ENCODE measurements at places on chromosomes 6 and 20. TPM values are rescaled to one million over a fixed set of nuclear protein-coding genes. Genes with fewer than 3 reads are reported as not detected.

- DNase-seq: no peak
Observed at GRCh38 chr20:48040491-48040890, 255.2 kb upstream of the SULF2 start.

DNA sequence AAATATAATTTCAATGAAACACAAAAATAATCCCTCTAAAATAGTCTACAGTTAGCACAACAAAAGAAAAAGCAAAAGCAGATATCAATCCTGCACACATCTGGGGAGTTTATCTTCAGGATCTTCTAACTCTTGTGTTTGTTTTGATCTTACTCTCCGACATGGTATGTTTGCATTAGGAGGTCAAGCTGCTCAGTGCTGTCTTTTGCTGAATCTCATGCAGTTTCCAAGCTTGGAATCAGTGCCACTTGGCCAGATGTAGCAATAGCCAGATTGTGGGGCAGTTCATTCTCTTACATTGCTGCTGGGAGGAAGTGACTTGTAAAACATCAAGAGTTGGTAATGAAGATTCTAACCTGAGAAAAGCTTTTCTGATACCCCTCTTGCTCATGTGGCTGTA is 29.5 kb downstream of the RIOK1 start:
- no peak for DNase-seq

GRCh38 chr20:44247586-44248409 is 690 bp downstream of the GDAP1L1 start:
- peak; percentile 39 for DNase-seq

GRCh38 chr6:153312634-153313033 is 181.6 kb upstream of the RGS17 start:
- DNase-seq: peak; percentile 29

DNA sequence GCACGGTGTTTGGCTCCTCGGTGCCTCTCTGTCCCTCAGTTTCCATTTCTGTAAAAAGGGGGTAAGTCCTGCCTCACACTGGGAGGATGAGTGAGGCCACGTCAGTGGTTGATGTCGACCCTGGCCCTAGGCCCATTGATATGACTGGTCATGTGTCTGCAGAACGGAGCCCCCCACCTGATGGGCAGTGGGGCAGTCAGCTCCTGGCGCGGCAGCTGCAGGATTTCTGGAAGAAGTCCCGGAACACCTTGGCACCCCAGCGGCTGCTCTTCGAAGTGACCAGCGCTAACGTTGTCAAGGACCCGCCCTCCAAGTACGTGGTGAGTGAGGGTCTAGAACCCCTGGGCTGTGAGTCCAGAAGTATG is 1.2 kb downstream of the SNX21 start:
- DNase-seq: peak; percentile 47

DNA sequence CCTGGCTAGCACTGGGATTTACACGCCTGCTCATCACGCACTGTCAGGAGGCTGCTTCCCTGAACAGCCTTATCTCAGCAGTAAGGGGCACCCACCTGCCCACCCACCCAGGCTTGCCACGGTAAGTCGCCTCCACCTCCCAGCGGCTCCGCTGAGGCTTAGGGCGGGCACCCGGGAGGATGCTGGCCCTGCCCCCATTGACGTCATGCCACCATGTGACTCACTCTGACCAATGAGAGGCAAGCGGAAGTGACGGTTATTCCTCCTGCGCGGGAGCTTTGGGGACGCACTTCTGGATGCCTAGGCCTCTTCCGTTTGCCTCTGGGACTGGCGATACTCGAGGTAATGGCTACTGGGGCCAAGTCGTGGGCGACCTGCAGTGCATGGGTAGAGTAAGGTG is 256.8 kb downstream of the QKI start:
- no peak for DNase-seq

GRCh38 chr6:169965239-169965638 is 213.8 kb downstream of the ERMARD start:
- no peak for DNase-seq

GRCh38 chr20:59006167-59006863 is 739 bp downstream of the CTSZ start:
- DNase-seq: peak; percentile 53

DNA sequence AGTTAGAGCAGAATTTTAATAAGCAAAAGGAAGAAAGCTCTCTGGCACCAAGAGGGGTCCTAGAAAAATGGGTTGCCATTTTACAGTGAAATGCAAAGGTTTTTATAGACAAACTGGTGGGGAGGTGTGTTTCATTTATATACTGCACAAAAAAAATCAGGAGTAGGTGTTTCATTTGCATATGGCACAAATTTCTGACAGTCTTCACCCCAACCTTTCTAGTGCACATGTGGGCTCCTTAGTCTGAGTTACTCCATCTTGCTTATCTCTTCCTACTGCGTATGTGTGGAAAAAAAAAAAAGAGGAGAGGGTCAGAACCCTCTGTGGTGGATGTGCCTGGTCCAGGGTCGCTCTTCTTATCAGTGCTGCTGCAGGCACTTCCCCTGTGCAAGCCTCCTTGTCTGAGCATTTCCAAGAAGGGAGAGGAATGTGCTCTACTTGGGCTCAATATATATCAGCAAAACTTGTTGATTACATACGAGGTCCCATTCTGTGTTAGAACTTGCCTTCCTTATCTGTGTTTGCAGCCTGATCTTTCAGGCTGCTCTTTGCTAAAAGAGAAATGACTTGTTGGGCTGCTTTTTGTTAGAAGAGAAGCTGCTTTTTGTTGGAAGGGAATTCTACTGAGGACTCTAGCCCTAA is 59.0 kb upstream of the MRAP2 start:
- no peak for DNase-seq

GRCh38 chr6:124076336-124077048 is 272.8 kb downstream of the NKAIN2 start:
- DNase-seq: no peak

DNA sequence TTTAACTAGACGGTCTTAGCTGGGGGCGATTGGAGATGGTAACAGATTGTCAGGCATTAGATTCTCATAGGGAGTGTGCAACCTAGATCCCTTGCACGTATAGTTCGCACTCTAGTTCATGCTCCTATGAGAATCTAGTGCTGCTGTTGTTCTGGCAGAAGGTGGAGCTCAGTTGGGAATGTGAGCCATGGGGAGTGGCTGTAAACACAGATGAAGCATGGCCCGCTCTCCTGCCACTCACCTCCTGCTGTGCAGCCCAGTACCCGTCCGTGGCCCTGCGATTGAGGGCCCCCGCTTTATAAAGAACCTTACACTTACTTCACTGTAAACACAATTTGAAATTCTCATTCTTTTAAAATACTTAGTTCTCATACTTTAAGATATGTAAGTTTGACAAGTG is 339.4 kb downstream of the CDH26 start:
- DNase-seq: no peak

DNA sequence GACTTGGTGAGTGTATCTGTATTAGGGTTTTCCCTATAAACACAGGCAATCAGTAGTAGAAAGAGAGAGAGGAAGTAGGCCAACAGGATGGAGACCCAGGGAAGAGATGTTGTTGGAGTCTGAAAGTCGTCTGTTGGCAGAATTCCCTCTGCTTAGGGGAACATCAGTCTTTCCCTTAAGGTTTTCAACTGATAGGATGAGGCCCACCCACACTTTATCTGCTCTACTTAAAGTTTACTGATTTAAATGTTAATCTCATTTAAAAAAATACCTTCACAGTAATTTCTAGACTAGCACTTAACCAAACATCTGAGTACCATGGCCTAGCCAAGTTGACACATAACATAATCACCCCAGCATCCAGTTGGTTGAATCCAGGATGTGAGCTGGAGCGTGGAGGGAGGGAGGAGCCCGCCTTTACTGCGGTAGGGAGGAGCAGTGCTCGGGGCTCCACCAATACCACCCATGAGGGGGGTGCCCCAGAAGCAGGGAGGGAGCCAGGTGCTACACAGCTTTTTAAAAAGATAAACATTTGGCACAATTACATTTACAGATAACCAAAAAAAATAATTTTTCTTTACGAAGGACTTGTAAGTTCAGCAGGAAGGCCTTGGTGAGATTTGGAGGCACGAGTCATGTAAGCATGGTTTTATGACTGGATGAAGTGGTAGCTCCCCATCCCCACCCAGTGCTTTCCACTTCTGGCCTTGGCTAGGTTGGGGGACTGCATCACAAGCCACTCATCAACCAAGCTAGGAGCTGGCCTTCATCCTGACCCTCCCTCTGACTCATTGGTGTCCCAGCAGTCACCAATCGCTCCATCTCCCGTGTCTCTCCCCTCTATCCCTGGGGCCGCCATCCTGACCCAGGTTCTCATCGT is 18.4 kb upstream of the SNX9 start:
- DNase-seq: no peak

DNA sequence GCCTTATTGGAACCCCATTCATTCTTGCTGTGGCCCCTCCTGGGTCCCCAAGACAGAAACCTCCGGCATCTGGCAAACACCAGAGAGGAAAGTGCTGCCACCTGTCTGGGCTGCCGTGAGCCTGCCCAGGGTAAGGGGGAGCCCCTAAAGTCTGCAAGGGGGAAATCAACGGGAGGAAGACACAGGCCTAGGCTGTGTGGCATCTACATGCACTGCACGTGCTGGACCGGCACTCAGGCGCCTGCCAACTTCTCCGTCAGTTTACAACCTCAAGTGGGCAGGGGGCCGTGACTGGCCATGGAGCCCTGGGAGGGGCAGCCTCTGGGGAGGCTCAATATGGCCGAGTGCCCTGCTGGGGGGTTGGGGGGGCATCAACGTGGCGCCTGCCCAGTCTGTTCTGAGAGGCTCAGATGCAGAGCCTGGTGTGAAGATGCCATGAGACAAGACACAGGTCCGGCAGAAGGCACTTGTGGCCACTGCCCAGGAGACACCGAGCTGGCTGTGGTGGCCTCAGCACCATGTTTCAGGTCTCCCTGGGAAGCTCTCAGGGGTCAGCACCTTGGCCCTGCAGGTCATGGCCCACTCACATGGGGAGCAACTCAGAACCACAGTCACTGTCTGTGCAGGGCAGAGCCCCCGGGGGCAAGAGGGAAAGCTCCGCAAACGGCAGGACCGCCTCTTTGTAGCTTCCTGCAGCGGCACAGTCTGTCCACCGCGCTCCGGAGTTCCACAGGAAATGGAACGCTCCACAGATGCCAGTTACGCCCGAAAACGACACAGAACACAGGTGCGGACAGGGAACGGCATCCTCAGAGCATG is 8.4 kb downstream of the UCKL1 start:
- no peak for DNase-seq

- DNase-seq: no peak
Observed at GRCh38 chr6:137092018-137092417, 47.3 kb upstream of the IL20RA start.

DNA sequence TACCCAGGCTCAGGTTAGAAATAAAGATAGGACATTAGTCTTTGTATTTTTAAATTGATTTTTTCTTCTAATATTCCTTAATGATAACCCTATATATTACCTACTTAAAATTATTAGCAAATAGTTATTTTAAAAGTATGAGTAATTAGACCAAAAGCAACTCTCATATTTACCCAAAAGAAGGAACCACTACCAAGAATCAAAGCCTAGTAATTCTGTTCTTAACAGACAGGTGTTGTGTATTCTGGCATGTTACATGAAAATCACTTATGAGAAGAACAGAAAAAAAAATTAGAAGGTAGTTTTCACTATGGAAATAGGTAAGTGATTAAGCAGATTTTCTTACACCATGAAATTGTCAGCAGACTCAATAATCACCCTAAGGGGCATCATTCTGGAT is 105.1 kb downstream of the ATG5 start:
- no peak for DNase-seq

DNA sequence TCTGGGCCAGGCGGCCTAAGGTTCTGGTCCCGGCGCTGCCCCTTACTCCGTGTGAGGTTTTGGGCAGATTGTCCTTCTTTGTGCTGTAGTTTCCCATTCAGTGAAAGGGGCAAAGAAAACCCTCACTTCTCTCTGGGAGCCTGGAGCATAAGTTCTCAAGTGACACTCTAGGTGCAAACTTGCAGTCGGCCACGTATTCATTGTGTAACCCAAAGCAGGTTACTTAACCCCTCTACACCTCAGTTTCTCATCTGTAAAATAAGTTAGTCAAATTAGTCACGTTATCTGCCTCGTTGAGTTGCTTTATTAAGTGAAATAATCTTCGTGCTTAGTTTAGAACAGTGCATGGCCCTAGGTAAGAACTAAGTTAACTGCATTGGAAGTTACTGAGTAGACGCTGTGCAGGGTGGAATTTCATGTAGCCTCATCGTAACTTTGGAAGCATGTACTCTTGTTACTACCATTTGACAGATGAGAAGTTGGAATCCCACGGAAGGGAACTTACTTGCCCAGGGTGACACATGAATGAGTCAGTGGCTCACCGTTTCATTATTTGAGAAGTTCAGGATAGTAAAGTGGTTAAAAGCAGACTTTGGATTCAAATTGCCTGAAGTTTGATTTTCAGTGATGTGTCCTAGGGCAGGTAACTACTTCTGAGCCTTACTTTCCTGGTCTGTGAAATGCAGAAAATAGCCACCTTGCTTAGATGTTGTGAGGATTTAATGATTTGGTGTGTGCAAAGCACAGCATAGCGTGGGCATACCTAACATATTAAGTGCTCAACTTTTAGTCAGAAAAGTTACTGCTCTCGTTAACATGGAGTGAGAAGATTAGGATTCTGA is 556 bp upstream of the MROH8 start:
- DNase-seq: no peak

DNA sequence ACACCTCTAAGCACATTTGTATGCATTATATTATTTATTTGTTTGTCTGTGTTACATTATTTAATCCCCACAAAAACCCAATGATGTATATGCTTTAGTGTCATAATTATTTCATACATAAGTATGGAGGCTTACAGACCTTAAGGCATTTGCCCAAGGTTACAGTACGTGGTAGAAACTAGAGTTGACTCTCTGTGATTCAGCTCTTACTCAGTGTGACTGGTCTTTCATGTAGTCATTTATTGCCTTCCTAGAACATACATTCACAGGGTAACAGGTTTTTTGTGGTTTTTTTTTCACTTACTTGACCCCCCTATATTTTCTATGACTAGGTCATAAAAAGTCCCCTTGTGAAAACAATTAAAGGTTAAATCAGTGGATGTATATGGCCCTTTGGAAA is 566.8 kb downstream of the TFAP2A start:
- DNase-seq: no peak

The DDO gene
- 7.9 TPM for total RNA-seq

The EYA2 gene
- 3.0 TPM for total RNA-seq

The GNAS-AS1 gene
- 0.37 TPM for total RNA-seq

The ISM1 gene
- total RNA-seq: 1.7 TPM

The MLN gene
- not detected for total RNA-seq
